ENCODE measurements at places on chromosomes 4 and X.

DNA sequence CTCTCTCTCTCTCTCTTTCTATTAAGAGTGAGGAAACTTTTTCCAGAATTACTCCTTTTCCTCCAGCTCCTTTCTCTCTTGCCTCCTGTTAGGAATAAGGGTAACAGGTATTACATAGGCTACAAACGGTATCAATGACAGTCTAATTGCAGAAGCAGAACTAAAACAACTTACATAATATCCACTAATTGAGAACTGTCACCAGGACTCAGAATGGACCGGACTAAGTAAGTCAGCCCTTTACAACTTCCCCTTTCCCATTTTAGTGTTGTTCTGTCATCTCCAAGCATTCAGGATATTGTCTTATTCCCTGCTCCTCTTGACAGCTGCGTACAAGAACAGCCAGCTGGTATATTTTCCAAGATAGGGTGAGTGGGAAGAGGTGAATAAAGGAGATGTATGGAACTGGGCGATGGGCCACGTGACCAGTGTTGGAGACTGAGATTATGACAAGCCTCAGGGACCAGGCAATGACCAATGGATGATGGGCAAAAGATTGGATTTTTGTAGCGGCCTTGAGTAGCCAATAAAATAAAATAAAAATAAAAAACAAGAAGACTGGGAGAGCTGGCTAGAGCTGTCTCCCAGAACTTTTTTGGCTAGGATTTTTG lies 2.3 kb upstream of the FNIP2 start:
- no peak for DNase-seq

GRCh38 chr4:146333187-146333894 lies 119.0 kb downstream of the REELD1 start:
- peak; percentile 10 for DNase-seq

DNA sequence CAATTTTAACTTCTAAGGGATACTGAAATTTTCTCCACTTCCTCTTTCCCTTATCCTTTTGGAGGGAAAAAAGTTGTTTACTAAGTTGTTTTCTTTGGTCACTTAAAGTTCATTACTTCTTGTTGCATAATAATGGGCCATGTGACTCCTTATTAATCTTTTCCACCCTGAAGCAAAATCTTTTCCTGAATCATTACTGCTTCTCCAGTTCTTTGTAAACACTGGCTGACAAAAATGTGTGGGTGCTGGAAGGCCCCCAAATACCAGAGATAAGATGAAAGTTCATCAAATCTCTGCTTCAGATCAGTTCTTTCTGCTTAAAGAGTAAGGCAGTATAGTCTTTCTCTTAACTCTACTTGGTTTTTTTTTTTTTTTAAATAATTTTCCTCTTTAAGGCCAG lies 108.9 kb upstream of the NHS start:
- no peak for DNase-seq

DNA sequence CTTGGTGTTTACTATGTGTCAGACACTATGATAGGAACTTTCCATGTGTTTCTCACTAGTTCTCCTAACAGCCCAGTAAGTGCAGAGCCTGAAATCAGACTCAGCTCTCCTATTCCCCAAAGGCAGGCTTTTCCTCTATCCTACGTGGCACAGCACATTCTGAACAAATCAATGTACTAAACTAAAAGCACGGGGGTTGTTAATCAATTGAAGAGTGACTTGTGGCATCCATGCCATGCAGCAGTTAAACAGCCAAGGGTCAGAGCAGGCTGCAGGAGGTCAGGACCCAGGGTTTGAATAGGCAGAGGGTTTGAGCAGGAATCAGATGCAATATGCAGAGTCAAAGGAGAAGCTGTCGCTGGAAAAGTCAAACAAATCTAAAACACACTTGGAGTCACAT lies 289.7 kb upstream of the LDB2 start:
- no peak for DNase-seq

DNA sequence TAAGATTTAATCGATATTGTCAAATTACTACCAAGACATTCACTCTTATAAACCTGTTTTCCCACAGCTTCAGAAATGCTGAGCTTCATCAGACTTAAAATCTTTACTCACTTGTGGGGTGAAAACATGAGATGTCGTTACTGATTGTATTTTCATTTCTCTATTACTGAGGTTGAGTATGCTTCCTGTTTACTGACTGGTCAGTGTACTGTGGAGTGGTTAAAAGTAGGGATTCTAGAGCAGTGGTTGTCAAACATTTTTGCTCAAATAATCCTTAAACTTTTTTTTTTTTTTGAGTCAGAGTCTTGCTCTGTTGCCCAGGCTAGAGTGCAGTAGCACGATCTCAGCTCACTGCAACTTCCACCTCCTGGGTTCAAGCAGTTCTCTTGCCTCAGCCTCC lies 50.3 kb downstream of the NSUN7 start:
- no peak for DNase-seq

GRCh38 chr4:66693694-66694093 lies 851.6 kb downstream of the CENPC start:
- no peak for DNase-seq

GRCh38 chr4:148116969-148117368 lies 325.2 kb downstream of the NR3C2 start:
- DNase-seq: no peak

DNA sequence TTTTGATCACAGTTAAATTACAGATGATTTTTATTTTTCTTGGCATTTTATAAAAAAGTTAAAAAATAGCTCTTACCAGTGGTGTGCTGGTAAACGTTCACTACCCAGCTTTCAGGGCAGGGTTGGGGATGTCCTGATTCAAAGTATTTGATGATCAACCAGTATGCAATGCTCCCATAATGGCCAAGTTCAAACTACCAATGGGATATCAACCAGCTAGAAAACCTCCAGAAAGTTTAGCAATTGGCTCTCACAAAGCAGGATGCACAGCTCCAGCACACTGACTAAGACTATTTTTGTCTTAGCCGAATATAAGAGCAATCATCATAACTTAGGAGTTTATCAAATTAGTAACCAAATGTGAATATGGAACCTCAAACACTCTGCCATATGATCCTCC lies 108.0 kb upstream of the PDE5A start:
- DNase-seq: no peak

- DNase-seq: no peak
Measured at GRCh38 chr4:188042191-188042590, 46.6 kb downstream of the ZFP42 start.

All from DMS79 treated with DMSO at 0.1 percent for 48 hours (cell line).